ENCODE measurements at places on chromosomes 11 and 22.

DNA sequence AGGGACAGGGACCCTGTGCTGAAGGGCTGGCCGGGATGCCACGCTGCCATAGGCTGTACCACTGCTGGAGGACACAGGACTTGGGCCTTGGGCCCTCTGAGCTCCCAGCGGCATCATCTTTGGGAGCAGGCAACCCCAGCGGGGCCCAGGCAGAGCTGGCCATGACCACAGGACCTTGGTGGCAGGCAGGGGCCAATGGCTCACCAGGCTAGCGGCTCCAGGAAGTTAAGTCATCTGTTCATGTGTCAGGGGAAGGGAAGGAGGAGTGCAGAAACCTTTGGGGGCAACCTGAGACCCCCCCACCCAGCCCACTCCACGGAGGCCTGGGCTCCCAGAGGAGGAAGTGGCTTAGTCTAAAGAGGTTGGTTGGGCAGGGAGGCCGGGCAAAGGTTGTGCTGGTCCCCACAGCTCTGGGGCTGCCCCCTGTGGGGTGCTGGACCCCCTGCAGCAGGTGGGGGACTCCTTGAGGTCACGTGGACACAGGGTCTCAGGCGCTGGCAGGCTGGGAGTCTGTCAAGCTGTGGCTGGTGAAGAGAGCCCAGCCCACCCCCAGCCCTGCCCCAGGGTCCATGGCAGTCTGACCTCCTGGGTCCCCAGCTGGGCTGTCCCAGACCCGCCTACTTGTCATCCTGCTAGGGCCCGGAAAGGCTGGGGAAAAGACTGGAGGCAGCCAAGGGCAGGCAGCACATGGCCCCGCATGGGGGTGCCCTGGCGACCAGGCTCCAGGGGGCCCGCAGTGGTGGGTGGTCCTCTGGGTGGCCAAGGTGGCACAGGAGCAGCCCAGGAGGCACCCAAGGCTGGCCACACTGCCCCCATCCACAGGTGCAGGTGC lies 184.3 kb downstream of the IGLL1 start:
- no peak for DNase-seq

- DNase-seq = no peak
Measured at GRCh38 chr22:22578702-22579424, 19.8 kb upstream of the PRAME start.

DNA sequence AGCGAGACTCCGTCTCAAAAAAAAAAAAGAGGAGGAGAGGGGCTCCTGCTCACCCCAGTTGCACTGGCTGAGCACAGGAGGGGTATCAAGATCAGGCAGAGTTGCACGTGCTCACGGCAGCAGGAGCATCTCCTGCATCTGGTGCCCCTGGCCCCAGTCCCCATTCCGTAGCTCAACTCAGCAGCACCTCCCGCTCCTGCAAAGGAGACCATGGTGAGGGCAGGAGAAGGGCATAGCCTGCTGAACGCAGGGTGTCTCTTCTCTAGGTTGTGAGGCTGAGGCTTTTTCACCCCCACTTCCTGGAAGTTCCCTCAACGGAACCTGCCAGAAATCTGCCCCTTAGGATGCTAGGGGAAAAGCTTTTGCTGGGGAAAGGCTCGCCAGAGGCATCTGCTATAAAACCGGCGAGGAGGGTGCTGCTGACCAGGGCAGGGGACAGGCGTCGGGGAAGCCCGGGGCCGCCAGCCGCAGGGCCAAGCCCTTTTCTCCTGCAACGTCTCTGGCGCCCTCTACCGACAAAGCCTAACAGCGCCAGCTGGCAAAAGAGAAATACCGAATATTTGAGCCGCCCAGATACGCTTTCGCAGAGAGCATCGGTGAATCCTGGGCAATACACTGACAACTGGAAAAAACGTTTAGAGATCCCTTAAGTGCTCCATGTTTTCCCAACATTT lies 1.0 kb upstream of the PPP6R2 start:
- DNase-seq = peak; percentile 76

DNA sequence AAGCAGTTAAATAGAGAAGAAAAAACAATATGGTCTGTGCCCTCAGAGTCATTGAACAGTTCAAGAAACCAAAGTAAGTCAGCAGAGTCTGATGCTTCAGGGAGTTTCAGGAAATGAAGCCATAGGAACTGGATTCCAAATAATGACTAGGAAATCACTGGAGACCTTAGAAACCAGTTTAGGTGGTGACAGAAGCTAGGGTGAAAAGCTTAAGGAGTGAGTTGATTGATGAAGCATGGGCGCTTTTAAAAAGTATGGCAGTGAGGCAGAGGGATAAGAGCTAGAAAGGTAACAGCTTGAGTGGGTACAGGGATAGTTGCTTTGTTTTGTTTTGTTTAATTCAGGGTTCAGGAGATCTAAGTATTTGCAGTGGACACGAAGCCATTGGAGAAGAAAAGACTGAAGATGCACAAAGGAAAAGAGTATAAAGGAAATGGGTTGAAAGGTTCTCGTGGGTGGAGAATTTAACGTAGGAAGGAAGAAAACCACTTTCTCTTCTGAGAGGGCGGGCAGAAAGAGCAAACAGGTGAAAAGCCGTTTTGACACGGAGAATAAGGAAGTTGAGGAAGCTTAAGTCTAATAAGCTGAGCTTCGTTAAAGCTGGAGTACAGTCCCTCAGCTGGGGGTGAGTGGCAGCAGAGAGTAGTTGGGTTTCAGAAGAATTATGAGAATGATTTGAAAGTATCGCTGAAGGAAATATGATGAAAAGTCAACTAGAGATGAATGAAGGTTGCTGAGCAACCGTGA lies 14.8 kb downstream of the SGSM3 start:
- DNase-seq = no peak

DNA sequence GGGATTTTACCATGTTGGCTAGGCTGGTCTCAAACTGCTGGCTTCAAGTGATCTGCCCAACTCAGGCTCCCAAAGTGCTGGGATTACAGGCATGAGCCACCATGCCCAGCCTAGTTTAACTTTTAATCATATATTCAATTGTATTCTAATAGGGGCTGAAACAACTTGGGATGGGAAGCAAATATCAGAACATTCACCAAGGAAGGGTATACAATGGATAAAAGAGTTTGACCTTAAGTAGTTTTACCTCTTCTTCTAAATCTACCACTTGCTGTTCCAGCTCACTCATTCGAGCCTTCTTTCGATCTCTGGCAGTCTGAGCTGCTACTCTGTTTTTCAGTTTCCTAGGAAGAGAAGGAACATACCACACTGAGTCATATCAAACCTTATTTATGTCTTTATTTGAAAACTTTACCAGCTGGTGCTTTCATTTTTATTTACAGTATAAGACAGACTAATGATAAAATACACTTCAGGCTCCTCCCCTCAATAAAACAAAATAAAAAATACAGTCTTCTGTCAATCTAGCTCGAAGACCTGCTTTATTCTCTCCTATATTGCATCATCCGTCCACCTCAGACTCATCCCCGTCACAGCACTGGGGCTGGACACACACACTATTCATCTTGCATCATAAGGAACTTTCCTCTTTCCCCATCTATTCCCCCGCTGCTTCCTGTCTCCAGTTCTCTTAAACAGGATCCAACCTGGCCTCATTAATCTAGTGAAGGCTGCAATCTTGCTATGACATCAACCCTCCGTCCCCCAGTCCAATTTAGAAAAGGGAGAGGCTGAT lies 1.4 kb downstream of the XBP1 start:
- DNase-seq = no peak

GRCh38 chr11:116906479-116906878 lies 69.1 kb upstream of the APOA1 start:
- DNase-seq = no peak

GRCh38 chr11:121581607-121582006 lies 128.8 kb upstream of the SORL1-AS1 start:
- DNase-seq = no peak

- no peak for DNase-seq
Measured at GRCh38 chr11:35155677-35156076, 16.7 kb downstream of the CD44 start.

- DNase-seq = no peak
Measured at GRCh38 chr11:122864386-122865115, 18.0 kb upstream of the JHY start.

DNA sequence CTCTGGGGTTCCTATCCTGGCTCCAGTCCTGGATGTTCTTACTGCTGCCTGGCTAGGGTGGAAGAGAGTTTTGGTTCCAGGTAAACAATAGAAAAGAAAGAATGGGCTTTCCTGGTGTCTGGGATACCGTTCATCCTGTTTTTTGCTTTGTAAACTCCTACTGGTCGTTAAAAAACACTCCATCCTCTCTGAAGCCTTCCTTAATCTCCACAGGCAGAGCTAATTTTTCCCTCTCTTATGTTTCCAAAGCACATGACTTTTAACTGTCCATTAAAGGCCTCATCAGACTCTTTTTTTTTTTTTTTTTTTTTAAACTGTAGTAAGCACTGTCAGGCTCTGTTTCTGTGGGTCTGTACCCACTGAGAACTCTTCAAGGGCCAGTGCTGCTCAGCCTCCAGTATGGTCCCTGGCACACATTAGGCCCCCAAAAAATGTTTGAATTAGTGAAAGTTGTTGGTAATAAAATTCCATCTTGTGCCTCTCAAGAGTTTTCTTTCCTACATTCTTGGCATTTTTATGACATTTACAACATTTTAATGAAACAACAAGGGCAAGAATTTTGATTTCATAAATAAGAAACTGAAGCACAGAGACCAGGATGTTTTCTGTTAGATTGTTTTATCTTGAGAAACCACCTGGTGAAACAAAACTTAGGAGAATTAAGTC lies 104.2 kb downstream of the TEAD1 start:
- DNase-seq = no peak

GRCh38 chr22:35065796-35066218 lies at the start of gene ISX:
Gene ISX, plus strand, starts transcription at chr22:35066158. Its CDS starts 930 bp downstream, at chr22:35067088.
- no peak for DNase-seq

GRCh38 chr11:87019613-87020271 lies 18.0 kb upstream of the TMEM135 start:
- no peak for DNase-seq

- no peak for DNase-seq
Measured at GRCh38 chr11:7439746-7440320, 45.5 kb upstream of the OLFML1 start.

DNA sequence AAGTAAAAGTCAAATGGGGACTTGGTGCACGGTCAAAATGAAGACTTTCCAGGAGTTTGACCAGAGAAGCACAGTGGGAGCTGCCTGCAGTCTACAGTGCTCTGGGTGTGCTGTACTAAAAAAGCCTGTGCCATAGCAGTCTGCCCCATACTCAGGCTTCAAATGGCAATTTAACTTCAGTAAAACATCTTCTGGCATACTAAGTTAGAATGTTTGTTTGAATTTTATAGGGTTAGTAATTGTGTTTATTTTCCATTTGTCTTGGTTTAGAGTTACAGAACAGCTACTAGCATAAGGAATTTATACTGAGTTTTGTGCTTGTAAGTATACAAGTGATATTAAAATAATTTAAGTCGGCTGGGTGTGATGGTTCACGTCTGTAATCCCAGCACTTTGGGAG lies 29.3 kb upstream of the LIPT2 start:
- no peak for DNase-seq

GRCh38 chr11:92546603-92547002 lies 322.0 kb downstream of the FAT3 start:
- DNase-seq = no peak

- no peak for DNase-seq
Measured at GRCh38 chr22:30602049-30602448, 4.9 kb upstream of the TCN2 start.

GRCh38 chr11:60282286-60282685 lies 1.8 kb downstream of the MS4A4A start:
- no peak for DNase-seq

GRCh38 chr11:1218256-1218787 lies 4.5 kb upstream of the MUC5B start:
- DNase-seq = no peak

DNA sequence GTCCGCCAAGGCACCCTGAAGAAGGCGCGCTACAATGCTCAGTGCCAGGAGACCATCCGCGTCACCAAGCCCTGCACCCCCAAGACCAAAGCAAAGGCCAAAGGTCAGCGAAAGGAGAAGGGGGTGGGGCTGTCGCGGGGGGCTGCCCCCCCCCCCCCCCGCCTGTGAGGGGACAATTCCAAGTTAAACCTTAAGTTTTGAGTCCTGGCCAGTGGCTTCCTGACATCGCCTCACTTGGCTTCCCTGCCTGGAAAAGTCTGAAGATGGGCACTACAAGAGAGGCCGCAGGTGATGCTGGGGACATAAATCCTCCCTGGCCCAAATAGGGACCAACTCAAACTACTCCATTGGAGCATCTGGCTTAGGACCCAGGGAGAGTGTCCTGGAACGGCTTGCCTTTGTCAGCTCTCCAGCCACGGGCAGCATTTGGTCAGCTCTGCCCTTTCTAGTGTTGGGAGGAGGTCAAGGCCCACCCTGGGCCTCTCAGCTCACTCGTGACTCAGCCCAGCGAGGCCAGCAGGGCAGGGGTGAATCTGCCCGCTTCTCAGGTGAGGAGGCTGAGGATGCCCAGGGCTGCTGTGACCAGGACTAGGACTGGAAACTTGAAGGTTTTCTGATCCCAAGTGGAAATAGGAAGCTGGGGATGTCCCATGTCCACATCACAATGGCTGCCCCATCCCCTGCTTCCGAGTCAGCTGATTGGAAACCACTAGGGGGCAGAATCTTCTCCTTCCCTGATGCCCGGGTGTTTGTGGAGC lies 1.4 kb downstream of the MDK start:
- DNase-seq = no peak

- no peak for DNase-seq
Measured at GRCh38 chr22:49297286-49297870, 530.3 kb downstream of the BRD1 start.

DNA sequence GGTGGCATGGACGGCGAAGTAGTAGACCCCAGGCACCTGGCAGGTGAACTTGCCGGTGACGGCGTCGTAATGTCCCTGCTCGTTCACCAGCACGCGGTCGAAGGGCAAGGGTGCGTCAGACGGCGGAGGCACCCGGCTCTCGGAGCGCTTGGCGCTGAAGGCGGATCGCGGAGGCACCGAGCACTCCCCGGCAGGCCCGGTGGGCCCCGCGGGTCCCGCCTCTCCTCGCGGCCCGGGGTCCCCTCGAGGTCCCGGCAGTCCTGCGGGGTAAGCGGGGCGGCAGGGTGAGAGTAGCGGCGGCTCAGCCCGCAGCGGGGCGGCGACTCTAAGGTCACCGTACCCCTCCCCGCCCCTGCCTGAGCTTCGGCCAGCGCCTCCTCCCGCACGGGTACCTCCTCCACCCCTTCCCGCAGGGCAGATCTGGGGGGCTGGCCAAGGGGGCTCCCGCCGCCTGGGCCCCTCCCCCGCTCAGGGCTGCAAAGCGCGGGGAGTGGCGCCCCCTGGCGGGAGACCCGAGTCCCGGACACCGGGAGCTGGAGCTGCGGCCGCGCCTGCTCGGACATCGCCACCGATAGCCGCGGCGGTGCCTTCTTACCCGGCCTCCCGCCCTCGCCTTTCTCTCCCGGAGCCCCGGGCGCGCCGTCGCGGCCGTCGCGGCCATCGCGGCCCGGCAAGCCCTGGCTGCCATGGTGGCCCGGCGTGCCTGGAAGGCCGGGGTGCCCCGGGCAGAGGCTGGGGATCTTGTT lies 921 bp downstream of the C1QTNF5 start:
- DNase-seq = no peak

DNA sequence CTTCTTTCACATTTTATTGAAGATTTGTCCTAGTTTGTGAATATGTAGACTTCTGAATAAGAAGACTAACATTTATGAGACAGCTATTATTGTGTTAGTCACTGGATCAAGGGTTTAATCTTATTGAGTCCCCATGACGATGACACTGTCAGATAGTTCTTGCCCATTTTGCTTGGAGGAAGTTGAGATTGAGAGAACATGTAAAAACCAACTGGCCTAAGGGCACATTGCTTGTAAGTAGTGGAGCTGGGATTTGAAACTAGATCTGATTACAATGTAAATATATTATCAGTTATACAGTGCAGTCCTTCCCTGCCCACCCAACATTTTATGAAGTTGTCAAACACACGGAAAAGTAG lies 134.7 kb downstream of the HIPK3 start:
- DNase-seq = no peak

- DNase-seq = no peak
Measured at GRCh38 chr11:9277176-9277575, 12.0 kb upstream of the DENND5A start.

Measured in NCI-H2107 (cell line).